Stimulated activated CD4-positive, alpha-beta T cell treated with anti-CD3 and anti-CD28 coated beads, Interleukin-4, amount 100 ng/mL, for 24 hours (primary cell): ENCODE measurements at places on chromosomes 6 and 20.

- no peak for DNase-seq
Measured at GRCh38 chr6:81814370-81815076, 62.0 kb upstream of the TENT5A start.

GRCh38 chr20:23035731-23036130, 619 bp downstream of the SSTR4 start:
- DNase-seq: no peak

- DNase-seq: no peak
Measured at GRCh38 chr6:13368731-13369115, 40.4 kb upstream of the TBC1D7 start.

DNA sequence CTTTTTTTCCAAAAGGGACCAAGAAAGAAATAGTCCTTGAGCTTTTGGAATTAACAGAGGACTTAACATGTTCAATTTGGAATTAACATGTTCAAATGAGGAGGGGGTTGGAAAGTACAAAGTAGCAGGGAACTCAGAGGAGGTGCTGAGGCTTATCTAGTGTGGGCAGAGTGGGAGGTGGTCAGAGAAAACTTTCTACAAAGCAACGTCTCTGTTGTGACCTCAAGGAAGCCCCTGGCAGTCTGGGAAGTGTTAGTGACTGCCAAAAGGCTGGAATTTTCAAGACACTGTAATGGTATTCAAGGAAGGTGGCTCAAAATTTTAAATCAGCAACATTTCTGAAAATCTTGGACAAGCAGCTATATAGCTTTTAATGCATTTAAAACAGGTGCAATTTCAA, 7.3 kb downstream of the ECI2 start:
- no peak for DNase-seq

- no peak for DNase-seq
Measured at GRCh38 chr6:87667032-87667431, 35.0 kb downstream of the AKIRIN2 start.

GRCh38 chr6:131519670-131520436, 53.2 kb upstream of the ARG1 start:
- DNase-seq: peak; percentile 53

DNA sequence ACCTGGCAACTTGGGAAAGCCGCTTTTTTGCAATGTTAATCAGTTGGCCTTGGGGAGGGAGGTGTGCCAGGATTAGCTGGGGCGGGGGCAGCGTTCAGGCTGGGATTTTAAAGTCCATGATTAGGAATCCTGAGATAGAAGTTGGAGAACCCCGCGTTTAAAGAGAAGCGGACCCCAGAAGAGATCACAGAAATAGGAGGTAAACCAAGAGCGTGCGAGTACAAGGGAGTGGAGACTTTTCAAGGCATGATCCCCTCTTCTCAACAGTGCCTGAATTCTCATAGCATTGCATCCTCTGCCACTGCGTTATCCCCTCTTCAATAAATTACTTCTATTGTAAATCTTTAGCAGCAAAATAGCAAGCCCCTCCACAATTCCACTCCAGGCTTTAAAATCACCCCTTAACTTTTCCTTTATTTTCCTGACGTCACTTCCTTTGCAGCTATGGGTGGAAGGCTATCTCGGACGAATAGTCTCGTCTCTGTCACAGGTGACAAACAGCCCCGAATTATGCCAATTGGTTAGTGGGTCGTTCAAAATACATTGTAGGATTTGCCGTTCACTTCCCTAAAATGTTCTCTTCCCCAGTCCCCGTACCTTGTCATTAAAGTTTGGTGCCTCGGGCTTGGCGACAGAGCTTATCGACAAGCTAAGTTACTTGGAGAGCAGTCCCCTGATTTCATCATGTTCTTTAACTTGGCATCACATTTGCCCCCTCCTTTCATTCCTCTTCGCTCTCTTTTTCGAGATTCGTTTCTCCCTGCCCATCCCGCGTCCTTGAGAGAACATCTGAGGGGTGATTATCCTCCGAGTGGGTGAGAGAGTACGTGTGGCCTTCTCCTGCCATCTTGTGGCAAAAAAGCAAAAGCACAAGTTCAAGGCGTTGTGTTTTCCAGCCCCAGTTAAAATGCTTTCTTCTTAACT, 17.1 kb downstream of the OR2B2 start:
- peak; percentile 66 for DNase-seq

DNA sequence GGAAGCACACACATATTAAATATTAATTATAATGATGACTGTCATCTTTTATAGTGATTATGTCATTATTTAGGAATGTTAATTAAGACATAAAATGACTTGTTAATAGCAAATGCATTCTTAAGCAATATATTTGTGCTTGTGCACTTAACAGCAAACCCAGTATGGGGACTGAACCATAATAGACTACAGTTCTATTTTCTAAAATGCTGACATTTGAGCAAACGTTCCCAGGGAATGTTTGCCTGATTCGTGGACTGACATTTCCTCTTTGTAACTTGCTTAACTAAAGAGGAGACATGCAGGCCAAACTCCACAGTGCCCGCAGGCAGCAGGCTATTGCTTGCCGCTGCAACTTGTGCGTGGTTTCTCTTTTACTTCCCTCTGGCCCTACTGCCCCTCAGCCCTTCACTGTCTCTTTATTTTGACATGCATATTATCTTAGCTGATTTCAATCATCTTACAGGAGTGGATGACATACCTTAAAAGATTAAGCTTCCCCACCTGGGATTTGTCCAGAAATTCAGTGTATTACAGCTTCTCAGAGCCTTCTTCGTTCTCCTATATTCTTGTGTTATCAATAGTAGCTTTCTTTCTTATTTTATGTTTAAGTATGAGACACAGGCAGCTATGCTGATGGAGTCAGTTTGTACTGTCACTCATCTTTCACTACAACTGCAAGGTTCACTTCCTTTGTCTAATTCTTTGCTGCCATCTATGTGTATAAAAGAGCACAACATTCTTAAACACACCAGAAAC, 141.5 kb downstream of the GMDS start:
- no peak for DNase-seq

DNA sequence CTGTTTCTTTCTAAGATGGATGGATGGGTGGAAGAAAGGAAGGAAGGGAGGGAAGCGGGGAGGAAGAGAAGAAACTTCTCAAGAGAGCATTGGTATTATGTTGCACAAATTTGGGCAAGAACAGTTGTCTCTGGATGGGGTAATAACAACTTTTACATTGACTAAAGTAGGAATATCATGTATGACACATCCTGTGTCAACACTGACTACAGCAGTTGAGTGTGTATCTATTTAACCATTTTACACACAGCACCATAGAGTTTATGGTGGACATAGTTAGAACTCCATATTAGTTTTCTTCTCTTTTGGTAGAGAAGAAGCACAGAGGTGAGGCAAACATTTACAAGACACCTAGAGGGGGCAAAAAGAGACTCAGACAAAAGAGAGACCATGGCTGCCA, 44.2 kb upstream of the RNF146 start:
- no peak for DNase-seq

DNA sequence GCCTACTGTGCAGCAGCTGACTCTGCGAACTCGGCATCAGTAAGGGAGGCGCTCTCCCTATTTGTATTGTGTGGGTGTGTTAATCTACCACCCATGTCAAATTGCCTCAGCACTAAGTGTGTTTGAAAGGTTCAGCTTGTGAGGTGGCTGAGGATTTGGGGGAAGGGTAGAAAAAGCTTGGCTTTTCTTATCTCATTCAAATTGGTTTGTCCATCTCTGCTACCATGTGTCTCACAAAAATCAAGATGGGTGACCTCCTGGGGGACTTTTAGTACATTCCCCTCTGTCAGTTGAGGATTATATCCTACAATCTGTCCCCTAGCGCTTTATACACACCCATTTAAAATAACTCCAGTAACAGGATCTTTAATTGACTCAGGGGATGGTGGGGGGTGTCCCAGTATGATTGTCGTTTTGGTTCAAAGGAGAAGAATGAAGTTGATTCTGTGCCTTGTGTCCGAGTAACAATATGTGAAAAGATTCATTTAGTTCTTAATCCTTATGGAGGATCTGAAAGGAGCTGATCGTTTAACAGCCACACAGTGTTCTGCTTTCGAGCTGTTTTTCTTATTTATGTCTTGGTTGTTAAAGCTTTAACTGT, 609.6 kb downstream of the PKHD1 start:
- DNase-seq: no peak

DNA sequence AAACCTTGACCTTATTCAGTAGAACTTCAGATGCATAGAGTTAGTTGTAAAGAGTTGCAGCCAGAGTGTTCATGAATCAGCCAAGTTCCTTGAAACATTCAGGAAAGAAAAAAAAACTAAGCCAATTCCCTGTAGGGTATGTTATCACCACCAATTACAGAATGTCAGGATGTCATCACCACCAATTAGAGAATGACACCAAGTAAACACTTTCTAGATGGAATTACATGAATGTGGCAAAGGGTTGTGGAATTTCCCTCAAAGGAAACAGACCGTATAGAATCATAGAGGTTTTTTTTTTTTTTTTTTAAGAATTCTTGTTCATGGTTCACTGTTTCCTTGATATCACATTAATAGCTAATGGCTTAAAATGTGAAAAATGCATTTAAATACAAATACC, 472.1 kb upstream of the RNF217 start:
- DNase-seq: no peak

DNA sequence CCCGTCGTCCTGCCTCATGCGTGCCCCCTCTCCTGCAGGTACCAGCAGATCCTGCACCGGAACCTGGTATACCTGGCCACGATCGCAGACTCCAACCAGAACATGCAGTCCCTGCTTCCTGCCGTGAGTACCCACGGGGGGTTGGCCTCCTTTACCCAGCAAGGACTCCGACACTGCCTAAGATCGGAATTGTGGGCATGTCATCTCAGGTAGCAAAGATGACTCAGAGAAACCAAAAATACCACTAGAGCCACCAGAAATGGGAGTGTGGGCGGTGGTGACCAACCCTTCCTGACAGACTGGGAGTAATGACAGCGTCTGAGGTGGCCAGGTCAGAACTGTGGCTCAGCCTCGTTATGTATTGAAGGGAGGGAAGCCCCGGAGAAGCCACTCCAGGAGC, 16.3 kb downstream of the SS18L1 start:
- peak; percentile 78 for DNase-seq

DNA sequence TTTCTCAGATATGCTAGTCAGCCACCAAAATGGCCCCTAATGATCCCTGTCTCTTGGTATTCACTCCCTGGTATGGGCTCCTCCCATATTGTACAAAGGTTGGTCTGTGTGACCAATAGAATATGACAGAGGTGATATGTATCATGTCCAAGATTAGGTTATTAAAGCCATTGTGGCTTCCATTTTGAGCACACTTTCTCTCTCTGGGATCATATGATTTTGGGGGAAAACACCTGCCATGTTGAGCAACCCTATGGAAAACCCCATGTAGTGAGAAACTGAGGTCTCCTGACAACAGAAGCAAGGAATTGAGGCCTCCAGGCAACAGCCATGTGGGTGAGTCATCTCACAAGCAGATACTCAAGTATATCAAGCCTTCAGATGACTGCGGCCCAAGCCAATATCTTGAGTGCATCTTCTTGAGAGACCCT, 7.1 kb upstream of the ZNF318 start:
- DNase-seq: peak; percentile 33

DNA sequence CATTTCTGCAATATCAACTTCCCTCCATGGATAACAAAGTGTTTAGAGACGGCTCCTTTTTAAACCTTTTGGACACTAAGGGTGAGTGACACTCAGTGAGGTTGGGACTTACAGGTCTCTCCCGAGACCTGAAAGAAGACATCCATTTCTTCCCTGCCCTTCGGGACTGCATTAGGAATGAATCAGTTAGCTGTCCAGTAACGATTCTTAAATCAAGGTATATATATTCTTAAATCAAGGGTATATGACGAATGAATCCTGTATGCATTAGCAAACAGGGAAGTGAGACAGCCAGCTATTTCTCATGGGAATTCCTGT, 52.9 kb downstream of the EDN1 start:
- DNase-seq: no peak

GRCh38 chr20:48246061-48246790, 460.9 kb upstream of the SULF2 start:
- DNase-seq: no peak

GRCh38 chr20:48026981-48027592, 241.8 kb upstream of the SULF2 start:
- DNase-seq: no peak

DNA sequence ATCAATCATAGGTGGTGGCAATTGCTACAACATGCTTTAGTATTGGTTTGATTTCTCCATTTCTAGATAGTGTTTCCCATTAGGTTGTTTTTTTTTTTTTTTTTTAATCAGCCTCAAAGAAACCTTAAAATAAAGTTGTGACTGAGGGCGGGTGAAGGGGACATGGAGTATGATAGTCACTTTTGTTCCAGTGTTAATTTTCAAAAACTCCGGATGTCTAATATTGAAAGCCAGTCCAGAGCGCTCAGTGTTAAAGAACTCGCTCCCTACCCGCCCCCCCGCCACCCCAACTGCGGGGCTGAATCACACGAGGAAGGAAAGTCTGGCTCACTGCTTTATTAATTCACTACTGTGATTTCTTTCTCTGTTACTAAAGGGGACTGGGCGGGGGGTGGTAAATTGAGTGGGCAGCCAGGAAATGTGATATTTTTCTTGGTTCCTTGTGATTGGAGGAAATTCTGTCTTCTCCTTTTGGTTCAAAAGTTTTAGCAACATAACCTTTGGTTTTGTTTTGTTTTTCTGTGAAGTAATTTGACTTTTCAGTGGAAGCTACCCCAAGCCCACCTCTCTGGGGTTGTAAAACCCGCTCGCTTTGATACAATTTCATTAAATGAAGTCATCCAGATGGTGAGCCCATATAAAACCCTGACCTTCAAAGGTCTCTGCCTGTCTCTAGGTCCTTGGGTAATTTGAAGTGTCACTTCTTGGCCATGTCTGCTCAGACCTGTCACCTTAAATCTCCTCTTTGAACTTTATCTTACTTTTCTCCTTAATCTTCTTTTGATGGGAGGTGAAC, 38.0 kb downstream of the TNFAIP3 start:
- DNase-seq: peak; percentile 88

GRCh38 chr6:116326181-116326671, 44.5 kb upstream of the DSE start:
- no peak for DNase-seq

GRCh38 chr6:63795006-63795405, 159.4 kb downstream of the PHF3 start:
- DNase-seq: no peak

- DNase-seq: no peak
Measured at GRCh38 chr6:116175344-116175743, 49.4 kb upstream of the COL10A1 start.

GRCh38 chr6:143399176-143399575, 51.3 kb downstream of the ADAT2 start:
- DNase-seq: no peak

DNA sequence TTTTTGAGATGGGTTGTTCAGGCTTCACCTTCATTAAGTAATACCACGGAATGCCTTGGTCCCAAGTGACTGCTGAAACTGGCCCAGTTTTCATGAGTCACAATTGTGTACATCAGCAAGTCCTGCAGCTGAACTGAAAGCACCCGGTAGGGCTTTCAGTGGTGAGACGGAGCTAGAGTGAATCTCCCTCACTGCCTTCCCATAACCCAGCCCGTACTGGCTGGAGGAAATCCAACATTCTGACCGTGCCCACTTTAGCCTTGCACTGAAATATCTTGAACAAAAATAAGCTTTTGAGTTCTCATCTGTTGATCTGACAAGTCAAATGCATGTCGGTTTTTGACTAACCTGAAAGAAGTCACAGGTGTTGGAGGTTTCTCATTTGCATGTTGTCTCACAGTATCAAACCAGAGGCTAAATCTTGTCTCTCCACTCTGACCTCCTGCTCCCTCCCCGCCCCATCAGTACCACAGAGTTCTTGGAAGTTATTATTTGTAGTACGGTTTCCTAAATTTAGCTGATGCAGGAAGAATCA, 35.9 kb downstream of the DUSP22 start:
- peak; percentile 20 for DNase-seq
